ENCODE measurements at places on chromosomes 16 and 17.

- no peak for DNase-seq
Measured at GRCh38 chr17:68686108-68686988, 85.2 kb upstream of the FAM20A start.

- DNase-seq = no peak
Measured at GRCh38 chr17:57293077-57293476, 36.8 kb downstream of the MSI2 start.

- DNase-seq = no peak
Measured at GRCh38 chr16:86997058-86997457, 320.1 kb downstream of the C16orf95 start.

DNA sequence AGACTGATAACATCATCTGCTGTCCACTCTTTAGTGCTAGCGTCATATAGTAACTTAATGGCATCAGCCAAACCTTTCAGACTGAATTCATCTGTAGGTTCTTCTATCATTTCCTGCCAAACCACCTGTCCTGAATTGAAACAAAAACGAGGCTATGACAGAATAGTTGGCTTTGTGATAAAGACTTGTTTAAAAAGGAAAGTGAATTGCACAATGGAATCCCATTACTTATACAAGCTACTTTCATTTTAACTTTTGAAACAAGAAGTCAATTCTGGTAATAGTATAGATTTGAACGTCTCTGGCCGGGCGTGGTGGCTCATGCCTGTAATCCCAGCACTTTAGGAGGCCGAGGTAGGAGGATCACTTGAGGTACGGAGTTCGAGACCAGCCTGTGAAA, 18.2 kb downstream of the LASP1NB start:
- no peak for DNase-seq

- peak; percentile 5 for DNase-seq
Measured at GRCh38 chr17:74601944-74602572, 10.0 kb upstream of the CD300LD start.

DNA sequence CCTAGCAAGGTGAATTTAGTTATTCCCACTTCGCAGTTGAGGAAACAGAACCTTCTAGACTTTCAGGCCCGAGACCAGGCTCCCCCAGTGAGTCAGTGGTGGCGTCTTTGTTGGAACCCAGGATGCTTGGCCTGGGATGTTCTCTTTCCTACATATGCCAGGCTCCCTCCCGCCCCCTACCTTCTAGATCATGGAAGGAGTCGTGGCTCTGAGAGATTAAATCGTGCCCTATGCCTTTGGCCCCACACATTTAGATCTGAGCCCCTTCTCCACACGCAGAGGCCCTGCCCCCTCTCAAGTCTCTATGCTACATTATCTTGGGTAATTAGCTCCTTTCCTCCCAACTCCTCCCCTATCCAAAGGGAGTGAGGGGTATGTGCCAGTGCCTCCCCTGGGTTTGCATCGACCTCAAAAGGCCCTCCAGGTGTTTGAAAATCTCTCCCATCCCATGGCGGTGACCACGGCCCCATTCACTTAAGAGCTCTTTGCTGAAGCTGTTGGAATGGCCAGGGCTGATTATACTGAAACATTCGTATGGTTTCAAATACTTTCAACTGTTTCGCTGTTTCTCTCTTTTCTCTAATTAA, 3.0 kb downstream of the NGFR start:
- DNase-seq = no peak

GRCh38 chr16:80573700-80574120, 32.9 kb downstream of the DYNLRB2 start:
- DNase-seq = peak; percentile 16

GRCh38 chr17:1645207-1646171, at the start of gene SCARF1:
Gene SCARF1, minus strand, starts transcription at chr17:1645732. Its CDS starts 35 bp downstream, at chr17:1645697.
- no peak for DNase-seq

DNA sequence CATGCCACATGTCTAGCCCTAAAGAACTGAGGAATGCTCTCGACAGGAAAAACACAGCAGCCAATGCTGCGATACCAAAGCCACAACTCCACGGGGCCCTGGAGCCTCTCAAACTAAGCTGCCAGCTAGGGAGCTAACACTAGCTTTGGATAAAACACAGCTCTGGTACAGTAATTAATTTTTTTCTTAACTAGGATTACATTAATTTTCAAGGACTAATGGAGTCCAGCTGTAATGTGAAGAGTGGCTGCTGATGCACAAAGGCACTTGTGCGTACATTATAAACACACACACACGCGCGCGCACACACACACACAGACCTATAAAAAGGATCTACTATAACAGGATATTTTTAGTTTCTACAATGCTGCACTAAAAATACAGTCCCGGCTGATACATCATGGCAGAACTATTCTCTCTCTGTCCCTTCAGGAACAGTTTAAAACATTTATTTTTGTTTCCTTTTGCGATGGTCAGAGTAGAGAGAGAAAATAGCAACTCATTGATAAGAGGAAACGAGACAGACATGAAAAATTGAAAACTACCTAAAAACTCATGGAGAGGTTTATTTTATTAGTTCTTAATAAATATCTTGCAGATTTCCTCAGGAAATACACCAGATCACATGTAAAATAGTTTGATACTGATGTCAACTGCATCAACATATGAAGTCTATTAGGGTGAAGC, 88.5 kb downstream of the SMG6 start:
- no peak for DNase-seq

DNA sequence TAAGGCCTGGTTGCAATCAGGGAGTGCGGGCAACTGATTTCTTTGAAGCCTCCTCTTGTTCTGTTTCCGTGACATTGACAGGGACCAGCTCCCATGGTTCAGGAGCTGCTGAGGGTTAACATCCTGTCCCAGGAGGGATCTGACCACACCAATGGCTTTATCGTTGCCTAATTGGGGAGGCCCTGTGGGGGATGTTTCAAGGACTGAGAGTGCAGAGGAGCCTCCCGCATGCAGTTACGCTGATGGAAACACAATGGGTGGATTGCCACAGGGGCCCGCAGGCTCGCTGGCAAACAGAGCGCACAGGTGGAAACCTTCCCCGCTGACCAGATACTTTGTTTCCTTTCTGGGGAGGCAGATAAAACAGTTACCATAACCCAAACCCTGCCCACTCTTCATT, 23.8 kb upstream of the ABCC1 start:
- DNase-seq = no peak

DNA sequence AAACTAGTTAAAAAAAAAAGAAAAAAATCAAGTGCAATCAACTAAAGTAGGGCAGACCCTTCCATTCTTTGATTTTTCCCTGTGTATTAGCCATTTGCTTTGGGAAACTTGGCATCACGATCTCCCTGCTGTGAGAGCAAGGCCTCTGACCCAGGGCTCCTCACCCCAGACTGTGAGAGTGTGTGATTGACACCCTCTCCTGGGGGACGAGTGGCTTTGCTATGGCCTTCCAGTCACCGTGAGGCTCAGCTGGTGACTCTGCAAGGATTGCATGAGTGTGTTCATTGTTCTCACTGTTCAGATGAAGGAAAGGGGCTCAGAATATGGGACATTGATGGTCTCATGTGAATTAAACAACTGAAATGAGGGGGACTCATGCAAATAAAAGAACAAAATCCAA, 69.0 kb upstream of the BCAR1 start:
- DNase-seq = no peak

GRCh38 chr17:29734640-29735039, 111.9 kb upstream of the CORO6 start:
- DNase-seq = no peak

DNA sequence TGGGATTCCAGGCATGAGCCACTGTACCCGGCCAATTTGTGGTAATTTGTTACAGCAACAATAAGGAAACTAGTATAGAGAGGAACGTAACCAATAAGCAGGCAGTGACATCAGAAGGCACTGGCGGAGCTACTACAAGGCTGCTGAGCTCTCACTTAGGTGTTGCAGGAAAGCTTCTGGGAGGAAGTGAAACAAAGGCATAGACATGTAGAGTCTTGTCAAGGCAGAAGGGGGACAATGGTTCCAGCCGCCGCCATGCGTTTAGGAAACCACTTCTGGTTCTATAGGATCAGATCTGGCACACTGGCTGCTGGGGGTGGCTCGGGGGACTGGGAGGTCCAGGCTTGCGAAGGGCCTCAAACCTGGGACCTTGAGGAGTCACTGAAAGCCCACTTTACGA, 9.4 kb upstream of the CPSF4L start:
- peak; percentile 63 for DNase-seq

GRCh38 chr16:15856182-15856581, 646 bp downstream of the MYH11 start:
- DNase-seq = no peak

- no peak for DNase-seq
Measured at GRCh38 chr17:60390925-60391470, 935 bp downstream of the USP32 start.

DNA sequence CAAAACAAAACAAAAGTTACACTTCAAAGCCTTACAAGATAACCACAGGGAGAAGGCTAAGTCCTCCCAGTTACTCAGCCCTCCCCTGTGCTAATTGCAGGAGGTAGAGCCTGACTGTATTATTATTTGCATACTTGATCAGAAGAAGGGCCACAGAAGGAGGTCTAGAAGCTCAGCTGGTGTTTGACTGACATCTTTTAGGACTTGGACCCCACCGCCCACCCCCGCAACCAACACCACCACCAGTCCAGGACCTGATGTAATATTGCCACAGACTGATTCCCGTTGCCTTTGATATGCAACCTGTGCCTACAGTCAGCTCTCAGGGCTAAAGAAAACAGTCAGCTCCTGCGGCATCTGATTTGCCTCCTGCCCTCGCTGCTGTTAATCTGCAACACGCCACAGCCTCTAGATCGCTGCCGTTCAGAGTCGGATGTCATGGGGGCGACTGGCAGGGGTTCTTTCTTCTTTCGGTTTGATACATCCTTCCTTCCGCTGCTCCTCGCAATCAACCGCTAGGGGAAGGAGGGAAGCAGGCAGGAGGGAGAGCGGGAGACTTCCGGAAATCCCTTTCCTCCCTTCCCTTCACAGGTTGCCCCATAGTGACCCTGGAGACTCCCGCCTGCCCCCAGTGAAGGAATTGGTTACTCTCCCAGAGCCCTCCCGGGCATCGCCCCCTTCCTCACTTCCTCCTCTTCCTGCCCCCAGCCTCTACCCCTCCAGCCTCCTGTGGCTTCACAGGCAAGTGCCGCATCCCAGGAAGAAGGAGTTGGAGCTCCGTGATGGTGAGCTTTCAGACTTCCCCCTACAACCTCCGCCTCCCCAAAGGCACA, 90.5 kb upstream of the SOX9 start:
- no peak for DNase-seq

All from NCI-H345 (cell line).